T-helper 2 cell (primary cell): ENCODE measurements at places on chromosomes 4 and X.

- DNase-seq, result peak; percentile 43
Measured at GRCh38 chr4:163109967-163110366, 56.7 kb downstream of the NAF1 start.

- DNase-seq, result no peak
Measured at GRCh38 chr4:154622598-154622997, 10.1 kb upstream of the FGG start.

GRCh38 chr4:26576231-26576739 is 7.6 kb upstream of the TBC1D19 start:
- no peak for DNase-seq

GRCh38 chr4:169009286-169010124 is 550 bp downstream of the CBR4 start:
- DNase-seq, result peak; percentile 21
